Mesenteric fat pad (tissue), 1 donor: ENCODE measurements at places on chromosomes 12 and 14. TPM values are rescaled to one million over a fixed set of nuclear protein-coding genes. Genes with fewer than 3 reads are reported as not detected.

Gene MANSC1
- 15.4 TPM for total RNA-seq

Gene HOXC13
- total RNA-seq: not detected

DNA sequence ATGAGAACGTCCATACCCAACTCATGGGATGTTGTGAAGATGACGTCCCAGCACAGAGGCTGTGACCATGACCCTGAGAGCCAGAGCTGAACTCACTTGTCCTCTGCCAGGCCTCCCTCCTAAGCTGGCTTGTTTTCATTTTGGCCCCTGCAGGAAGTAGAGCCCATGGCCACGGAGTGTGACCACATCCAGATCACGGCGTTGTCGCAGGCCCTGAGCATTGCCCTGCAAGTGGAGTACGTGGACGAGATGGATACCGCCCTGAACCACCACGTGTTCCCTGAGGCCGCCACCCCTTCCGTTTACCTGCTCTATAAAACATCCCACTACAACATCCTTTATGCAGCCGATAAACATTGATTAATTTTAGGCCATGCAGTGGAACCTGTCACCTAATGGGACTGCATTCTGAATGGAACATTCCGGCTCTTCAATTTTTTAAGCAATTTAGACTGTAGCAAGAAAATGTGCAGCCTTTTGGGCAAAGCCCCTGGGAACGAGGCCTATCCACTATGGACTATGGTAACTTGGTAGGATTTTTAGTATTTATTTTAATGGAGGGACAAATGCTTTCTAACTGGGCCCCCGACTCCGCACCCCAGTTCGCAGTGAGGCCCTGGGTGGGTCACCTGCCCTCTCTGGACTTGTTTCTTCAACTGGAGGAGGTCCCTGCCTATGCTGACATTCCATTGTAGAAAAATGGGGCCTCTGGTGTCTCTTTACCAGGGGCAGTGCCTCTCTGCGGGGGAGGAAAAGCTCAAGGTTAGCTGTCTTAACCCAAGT, 19.6 kb downstream of the OTUB2 start:
- peak; percentile 85 for DNase-seq

DNA sequence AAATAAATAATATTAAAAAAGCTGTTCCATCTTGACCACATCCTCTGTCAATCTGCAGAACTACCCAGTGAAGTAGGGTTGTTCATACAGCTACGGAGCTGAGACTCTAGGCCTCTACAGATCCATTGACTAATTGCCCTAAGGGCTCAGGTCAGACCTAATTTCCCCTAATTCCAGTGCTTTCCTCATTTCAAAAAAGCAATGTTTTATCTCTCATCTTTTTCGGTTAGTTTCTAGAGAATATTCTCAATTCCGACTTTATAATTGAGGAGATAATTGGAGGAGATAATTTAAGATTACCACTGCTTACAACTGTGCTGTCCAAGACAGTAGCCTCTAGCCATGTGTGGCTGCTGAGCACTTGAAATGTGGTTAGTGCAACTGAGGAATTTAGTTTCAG, 167.1 kb downstream of the KIF21A start:
- DNase-seq: no peak

GRCh38 chr14:74472601-74473000, 20.5 kb downstream of the NPC2 start:
- no peak for DNase-seq

GRCh38 chr14:30410986-30411385, 148.0 kb upstream of the G2E3 start:
- DNase-seq: no peak

Gene TPH2
- total RNA-seq: not detected

DNA sequence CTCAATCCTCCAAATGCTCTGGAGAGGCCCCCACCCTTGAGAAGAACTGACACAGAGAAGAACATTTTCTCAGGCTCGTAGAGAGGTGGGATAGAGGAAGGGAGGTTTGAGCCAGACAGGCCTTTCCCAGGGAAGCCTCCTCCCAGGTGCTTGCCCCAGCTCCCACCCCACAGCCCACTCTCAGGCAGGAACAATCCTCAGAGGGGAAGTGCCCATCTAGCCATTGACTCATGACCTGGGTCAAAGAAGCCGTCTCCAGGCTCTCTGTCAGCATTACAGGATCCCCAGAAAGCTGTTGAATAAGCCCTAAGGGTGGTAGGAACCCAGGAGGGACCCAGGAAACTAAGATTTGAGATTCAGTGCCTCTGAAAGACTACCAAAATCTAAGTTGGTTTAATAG, 3.8 kb downstream of the AQP6 start:
- DNase-seq: no peak

GRCh38 chr12:32516230-32516629, 116.9 kb downstream of the FGD4 start:
- no peak for DNase-seq

DNA sequence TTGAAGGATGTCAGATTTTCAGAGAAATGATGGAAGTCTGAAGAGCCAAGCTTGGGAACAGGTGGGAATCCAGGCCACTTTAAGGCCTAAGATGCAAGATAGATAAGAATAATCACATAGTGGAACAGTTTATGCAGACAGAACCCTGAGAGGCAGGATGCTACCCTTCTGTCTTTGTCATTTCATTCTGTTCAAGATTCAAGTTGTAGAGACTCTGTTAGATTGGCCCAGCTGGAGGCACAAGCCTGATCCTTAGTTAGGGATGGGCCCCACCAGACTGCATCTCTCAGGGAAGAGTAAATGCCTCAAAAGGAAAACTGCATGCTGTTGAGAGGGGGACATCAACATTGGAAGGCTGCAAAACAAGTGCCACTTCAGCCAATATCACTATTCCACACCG, 287.0 kb downstream of the PCNX1 start:
- no peak for DNase-seq

DNA sequence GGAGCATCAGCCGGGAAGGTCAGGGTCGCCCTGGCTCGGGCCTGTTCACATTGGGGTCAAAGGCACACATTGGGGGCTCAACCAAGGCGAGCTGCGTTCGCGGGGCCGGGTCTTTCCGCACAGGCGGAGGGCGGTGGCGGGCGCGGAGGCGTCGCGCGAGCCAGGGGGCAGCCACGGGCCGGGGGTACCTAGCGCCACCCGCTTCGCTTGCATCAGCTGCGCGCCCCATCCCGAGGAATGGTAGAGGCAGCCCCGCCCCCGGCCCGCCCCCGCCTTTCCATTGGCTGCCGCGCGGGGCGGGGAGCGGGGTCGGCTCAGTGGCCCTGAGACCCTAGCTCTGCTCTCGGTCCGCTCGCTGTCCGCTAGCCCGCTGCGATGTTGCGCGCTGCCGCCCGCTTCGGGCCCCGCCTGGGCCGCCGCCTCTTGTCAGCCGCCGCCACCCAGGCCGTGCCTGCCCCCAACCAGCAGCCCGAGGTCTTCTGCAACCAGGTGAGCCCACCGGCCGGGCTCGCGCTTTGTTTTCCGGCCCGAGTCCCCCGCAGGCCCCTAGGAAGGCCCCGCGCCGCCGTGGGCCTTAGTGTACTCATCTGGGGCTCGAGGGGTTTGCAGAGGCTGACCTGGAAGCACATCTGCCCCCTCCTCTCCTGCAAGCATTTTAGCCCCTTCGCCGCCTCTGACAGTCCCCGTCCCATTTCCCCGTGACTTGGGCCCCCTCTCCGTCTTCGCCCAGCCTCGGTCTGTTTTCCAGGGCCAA, at the start of gene ALDH2:
ALDH2 (plus strand) TSS at position 326 of the 754 bp plus-strand sequence; CDS start at position 376, 50 bp downstream.
- DNase-seq: no peak

GRCh38 chr12:6866920-6867412, 365 bp upstream of the TPI1 start:
- no peak for DNase-seq

DNA sequence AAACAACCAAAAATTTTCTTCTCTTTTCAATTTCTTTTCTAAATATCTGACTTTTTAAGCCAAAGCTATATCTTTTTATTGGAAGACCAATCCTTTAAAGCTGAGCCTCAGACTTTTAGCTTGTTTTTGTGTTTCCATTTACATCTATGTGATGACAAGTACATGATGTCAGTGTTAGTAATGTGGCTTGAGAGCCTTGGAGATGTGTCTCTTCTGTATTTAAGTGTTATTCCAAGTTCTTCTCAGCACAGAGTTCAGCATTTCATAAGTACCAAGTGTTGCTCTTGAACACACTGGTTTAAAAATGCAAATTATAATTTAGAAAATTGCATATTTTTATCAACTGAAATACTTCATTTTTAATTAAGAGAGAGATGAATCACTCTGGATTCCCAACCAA, 948.9 kb upstream of the FLRT2 start:
- no peak for DNase-seq

Gene SETD1B
- total RNA-seq: 20.7 TPM

DNA sequence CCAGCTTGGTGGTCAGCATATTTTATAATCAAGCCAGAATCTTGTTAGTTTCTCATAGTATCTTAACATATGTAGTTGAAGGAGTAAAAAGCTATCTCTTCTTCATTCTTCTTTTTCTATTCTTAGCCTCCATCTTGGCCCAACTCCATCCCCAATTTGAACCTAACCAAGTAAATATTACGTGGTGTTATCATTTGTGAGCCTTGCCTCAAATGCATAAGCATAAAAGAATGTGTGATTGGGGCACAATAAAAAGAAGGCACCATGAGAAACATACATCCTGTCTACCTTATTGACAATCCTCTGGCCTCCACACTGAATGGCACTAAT, 181.4 kb upstream of the BMP4 start:
- no peak for DNase-seq

Gene PRPH
- total RNA-seq: 0.55 TPM

DNA sequence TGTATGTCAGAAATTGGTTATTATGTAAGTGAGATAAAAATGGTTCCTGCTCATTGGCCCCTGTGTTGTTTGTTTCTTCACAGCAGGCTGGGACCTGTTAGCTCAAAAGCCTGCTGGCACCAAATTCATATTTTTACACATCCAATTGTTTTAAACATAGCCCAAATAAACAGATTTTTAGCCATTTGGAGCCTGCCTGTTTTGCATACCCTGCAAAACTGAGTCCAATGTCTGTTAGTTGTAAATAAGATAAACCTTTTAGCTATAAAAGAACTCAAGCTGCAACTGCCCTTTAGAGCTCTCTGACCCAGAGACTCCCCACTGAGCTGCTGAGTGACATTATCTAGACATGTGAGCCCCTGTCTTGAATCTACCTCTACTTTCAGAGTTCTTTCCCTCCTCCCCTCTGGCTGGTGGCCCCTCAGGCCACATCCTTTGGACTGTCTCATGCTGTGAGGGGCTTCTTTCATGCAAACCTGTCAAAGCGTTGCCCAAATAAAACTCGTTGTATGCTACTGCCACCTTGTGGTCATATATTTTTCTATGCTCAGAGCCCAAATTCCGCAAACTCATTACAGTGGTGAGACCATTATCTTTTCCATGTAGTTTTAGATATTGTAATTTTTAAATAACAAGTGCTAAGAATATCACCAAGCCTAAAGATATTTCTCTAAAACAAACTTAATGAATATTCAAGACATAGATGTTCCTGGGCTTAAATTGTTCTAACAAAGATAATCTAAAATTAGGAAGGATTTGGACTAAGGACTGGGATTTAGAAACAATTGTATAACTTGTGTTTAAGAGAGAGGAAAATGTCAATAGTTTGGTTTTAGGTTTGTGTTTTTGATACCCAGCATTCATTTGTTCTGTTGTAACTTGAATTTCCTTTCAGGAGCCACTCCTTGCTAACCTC, 337.9 kb downstream of the AACS start:
- no peak for DNase-seq

Gene GLIPR1L2
- 1.1 TPM for total RNA-seq

DNA sequence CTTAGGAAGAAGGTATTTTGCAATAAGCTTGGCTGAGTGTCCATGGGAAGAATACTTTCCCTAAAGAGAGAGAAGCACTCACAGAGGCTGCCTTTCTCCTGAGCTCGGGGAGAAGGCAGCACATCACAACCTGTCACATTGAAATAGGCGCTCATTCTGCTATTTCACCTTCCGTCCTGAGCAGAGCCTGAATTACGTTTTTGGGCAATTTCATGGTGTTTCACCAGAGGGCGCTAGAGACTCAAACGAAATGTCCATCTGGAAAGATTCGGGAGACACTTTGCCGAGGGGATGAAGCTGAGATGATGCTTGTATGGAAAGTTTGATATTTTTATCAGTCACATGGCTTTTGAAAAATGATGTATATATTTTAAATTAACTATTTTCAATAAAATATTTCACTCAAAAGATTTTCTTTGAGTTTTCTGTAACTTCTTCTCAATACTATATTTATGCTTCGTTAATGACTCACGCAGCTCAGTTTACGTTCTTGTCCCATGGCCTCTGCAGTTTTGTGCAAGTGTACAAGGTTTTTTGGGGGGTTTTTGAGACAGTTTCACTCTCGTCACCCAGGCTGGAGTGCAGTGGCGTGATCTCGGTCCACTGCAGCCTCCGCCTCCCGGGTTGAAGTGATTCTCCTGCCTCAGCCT, 17.4 kb upstream of the B4GALNT3 start:
- no peak for DNase-seq

Gene CCDC196
- total RNA-seq: not detected

Gene GLIPR1
- 52.2 TPM for total RNA-seq

DNA sequence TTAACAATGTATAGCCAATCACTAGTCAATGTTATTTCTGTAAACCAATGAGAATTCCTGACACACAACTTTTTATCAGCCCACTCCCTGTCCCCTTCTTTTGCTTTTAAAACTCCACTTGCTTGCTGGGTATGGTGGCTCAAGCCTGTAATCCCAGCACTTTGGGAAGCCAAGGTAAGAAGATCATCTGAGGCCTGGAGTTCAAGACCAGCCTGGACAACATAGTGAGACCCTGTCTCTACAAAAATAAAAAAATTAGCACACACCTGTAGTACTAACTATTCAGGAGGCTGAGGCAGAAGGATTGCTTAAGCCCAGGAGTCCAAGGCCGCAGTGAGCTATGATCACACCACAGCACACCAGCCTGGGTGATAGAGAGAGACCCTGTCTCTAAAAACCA, 87.8 kb downstream of the PAPLN start:
- DNase-seq: no peak

DNA sequence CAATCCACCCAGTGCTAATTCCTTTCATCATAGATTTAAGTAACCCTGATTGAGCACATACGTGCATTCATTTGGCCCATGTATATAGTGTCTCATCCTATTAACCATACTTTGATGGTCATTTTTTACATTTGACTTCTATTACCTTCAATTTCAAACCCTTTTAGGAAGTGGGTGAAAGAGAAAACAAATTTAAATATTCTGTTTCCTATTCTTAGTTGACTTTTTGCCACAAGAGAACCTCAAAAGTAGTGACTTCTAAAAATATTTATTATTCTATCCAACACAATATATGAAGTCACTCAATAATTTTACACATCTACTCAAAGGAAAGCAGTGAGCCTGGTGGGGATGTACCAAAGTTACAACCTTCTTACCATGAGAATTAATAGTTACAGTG, 164.9 kb downstream of the CEP128 start:
- DNase-seq: no peak

- DNase-seq: no peak
Observed at GRCh38 chr12:86729739-86730138, 473.5 kb upstream of the MGAT4C start.

Gene COX8C
- total RNA-seq: not detected

Gene TROAP
- total RNA-seq: not detected

Gene MFAP5
- total RNA-seq: 147 TPM
